ENCODE measurements at places on chromosomes 1 and 21. TPM values are rescaled to one million over a fixed set of nuclear protein-coding genes. Genes with fewer than 3 reads are reported as not detected.

The INPP5B gene
- 4.9 TPM for total RNA-seq

The TTC39A gene
- total RNA-seq = 2.9 TPM

The DHRS3 gene
- 49.2 TPM for total RNA-seq

The CAPZB gene
- 233 TPM for total RNA-seq

The KRTAP13-2 gene
- not detected for total RNA-seq

The S100A2 gene
- 24.6 TPM for total RNA-seq

The GNG4 gene
- total RNA-seq = 15.4 TPM

The HSD17B7 gene
- total RNA-seq = 8.0 TPM

The OVAAL gene
- total RNA-seq = 0.11 TPM

The AUNIP gene
- total RNA-seq = 8.3 TPM

The UBQLN4 gene
- 36.3 TPM for total RNA-seq

The CBS gene
- 13.6 TPM for total RNA-seq

The GBP7 gene
- total RNA-seq = not detected

The LEFTY2 gene
- 0.08 TPM for total RNA-seq

The CCDC30 gene
- 0.74 TPM for total RNA-seq

The ZMYM1 gene
- total RNA-seq = 6.3 TPM

The SLC2A5 gene
- total RNA-seq = 0.77 TPM

The LCE1A gene
- total RNA-seq = not detected

The SIPA1L2 gene
- 6.7 TPM for total RNA-seq

The NKAIN1 gene
- 0.95 TPM for total RNA-seq

The KRTAP19-1 gene
- total RNA-seq = not detected

The C1QA gene
- not detected for total RNA-seq

The COL11A1 gene
- 2.4 TPM for total RNA-seq

The FLG gene
- total RNA-seq = not detected

The CELA2B gene
- not detected for total RNA-seq

The CRYBG2 gene
- 1.6 TPM for total RNA-seq

The DNASE2B gene
- not detected for total RNA-seq

The ATP6V1G3 gene
- total RNA-seq = not detected

The BRDT gene
- total RNA-seq = not detected

The IVNS1ABP gene
- total RNA-seq = 26.1 TPM

Measured in A549 treated with AZD2906 at 1 μM for 4 hours (cell line).